Fibroblast of skin of scalp (primary cell): ENCODE measurements at places on chromosomes 13 and 19.
A peak's percentile ranks its signal among the peaks of the same experiment; 100 is the strongest.

DNA sequence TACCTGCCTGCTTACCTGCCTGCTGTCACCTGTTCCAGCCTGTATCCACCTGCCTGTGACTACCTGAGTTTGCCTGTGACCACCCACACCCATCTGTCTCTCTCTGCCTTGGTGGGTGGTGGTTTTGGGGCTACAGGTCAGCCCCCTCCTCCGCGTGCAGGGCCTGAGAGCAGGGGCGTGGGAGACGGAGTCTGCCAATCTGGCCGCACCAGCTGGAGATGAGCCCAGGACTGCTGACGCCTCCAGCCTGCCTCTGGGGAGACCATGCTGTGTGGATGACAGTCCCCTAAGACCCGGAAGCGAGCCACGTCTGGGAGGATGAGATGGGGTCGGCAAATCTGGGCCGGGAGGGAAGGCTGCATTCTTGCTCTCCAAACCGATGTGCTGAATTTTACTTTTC, 15.9 kb upstream of the KCTD15 start:
- peak; percentile 25 for DNase-seq

DNA sequence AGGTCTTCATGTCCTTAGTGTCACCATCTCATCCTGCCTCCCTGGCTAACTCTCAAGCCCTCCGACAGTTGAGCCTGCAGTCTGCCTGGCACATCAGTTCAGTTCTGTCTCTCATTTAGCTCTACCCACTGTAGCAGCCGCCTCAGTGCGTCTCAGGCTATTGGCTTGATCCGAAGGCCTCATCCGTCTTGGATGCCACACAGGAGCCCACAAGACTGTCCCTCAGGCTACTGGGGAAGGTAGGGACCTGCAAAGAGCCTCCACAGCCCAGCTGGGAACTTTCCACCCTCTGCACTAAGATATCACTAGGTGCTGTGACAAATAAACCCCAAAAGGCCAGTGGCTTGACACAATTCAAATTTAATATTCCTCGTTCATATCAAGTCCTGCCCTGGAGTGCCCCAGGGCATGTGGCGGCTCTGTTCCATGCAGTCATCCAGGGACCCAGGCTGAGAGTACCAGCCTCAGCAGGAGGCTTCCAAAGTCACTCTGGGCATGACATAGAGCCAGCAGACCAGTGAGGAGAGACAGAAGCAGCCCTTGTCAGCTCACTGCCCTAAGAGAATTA, 5.7 kb downstream of the VSTM2B start:
- no peak for DNase-seq

DNA sequence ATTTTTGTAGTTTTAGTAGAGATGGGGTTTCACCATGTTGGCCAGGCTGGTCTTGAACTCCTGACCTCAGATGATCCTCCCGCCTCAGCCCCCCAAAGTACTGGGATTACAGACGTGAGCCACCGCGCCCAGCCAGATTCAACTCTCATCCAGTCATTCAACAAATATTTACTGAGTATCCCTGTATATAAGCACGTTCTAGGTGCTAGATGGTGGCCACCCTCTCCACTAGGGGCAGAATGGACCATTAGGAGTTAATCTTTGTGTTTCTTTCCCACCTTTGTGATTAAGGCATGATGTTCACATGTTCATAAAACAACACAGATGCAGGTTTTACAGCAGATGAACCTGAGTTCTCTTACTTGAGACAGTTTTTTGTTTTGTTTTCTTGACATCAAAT, 7.3 kb downstream of the SHKBP1 start:
- peak; percentile 35 for DNase-seq

GRCh38 chr19:34416021-34416545, 11.9 kb downstream of the PDCD2L start:
- DNase-seq = no peak

DNA sequence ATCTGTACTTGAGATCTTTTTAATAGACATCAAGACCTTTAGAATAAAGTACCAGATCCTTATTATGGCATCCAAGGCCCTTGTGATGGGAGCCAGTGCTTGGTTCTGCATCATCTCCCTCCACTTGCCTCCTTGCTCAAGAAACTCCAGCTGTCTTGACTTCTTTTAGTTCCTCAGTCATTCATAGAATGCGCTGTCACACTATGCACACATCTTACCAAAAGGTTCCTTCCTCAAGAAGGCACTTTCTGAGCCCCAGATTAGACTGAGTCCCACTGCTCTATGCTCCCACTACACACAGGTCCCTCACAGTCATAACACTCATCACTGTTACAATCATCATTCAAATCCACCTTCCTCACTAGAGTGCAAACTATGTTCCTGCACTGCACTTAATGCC, 57.8 kb upstream of the ITM2B start:
- DNase-seq = no peak

DNA sequence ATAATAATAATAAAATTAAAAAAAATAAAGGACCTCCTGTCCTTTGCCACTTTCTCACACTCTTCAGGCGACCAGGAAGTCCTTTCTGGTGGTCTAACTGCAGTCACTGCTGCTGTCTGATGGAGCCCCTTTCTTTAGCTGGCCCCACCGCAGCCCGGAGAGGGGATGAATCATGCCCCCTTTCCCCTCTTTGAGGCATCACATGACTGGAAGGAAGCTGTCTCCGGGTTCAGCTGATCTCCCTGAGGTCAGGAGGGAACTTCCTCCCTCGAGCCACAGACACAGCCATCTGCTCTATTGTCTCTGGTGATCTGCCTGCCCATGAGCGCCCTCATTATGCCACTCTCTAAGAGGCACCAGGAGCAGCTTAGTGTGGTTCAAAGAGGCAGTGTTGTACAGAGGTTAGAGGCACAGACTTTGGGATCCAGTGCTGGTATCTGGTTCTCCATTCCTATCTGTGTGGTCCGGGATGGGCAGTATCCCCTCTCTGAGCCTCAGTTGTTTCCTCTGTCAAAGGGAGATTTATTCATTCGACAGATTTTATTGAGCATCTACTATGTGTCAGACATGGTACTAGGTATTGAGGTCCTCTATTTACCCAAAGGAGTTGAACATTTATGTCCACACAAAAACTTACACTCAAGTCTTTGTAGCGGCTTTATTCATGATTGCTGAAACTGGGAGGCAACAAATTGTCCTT, 30.0 kb downstream of the VAV1 start:
- no peak for DNase-seq

- no peak for DNase-seq
Measured at GRCh38 chr13:35876601-35877000, 254.6 kb downstream of the DCLK1 start.

DNA sequence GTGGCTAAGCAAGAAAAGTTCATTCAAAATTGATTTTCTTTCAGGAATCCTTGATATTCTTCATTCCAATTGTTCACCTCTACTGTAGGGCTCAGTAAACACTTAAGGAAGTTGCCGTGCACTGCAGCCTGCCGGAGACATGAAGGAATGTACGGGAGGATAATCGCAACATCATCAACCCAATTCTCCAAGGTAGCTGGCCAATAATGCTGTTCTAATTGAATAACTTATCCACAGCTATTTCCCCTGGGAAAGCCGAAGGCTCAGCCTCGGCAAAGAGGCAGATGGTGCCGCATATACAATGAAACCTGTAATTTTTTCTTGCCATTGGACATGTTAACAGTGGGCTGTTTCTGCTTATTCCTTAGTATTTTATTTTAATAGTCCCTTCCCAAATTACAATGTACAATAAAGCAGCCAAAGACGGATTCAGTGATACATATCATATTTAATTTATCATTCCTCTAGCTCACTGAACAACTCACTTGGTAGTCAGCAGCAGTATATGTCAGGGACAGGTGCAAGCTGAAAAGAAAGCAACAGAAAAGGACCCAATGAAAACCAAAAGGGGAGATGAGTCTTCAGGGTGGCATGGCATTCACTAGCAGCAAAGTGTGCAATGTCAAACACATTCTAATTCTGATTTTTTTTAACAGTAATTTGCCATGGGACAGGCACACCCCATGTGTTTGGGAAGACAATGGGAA, 420.5 kb upstream of the KLF12 start:
- no peak for DNase-seq

DNA sequence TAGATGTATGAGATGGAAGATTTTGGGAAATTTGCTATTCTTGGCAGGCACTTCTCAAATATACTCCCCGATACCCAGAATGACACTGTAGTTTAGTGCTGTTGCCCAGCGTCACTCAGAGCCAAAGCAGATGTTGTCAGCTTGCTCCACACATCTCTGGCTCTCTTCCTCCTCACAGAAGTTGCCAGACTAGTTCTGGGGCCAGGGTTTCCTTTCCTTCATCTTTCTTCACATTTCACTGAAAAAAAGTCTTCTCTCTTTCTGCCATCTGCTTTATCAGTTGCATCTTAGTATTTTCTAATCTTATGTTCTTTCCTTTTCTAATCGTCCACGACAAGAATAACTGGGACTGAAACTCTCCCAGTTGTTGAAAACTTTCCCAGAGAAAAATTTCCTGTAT, 251.4 kb downstream of the RGCC start:
- DNase-seq = no peak

- DNase-seq = peak; percentile 97
Measured at GRCh38 chr19:8592231-8593009, 15.2 kb upstream of the MYO1F start.

DNA sequence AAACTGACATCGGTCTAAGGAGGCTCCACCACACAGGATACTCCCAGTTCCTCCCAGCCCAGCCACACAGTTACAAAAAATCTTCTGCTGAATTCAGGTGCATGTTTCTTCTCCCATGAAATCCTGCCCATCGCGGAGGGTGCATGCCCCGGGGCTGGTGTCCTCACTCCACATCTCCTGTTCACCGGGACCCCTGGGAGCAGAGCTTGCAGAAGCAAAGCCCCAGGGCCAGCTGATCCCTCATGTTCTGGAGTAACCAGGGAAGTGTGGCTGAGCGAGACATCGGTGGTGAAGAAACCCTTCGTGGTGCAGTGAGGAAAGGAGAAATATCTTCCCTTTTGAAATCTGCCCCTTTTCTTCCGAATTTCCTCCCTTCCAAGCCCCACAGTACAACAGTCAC, 904 bp upstream of the SIGLEC9 start:
- DNase-seq = no peak

- DNase-seq = peak; percentile 89
Measured at GRCh38 chr13:110323172-110323891, 16.2 kb downstream of the COL4A2 start.

DNA sequence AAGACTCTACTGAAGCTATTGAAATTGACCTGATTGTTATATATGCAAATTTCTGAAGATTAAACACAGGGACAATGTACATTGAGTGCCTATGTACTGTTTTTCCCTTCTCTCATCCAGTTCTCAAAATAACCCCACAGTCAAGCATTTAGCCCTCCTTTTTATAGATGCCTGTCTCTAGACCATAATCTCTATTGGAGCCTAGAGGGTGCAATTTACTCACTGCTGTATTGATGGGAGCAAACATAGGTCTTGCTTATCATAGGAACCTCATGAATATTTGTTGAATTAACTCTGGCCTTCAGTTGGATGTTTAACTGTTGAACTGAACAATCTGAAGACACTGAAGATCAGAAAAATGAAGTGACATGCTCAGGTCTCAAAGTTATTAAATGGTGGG, 183.0 kb downstream of the RFC3 start:
- no peak for DNase-seq
